Retinal pigment epithelial cell (primary cell): ENCODE measurements at places on chromosomes 12 and 14.

DNA sequence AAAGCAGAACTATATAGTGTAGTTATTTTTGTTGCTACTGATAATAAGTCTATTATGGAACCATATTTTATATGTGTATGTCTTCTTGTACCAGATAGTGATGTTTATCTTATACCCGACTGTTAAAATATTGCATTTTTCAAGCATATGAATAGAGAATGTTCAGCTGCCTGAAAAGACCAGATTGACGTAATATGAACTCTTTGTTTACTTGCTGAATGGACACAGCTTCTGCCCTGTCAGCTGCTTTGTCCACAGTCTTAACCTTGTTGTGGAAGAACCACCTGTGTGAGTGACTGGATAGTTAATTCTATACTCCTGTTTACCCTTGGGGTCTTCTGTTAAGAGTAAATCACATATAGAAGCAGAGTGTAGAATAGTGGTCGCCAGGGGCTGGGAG, 109.3 kb downstream of the LGR5 start:
- DNase-seq = no peak

- DNase-seq = no peak
Observed at GRCh38 chr12:45701296-45701695, 28.2 kb upstream of the ARID2 start.

GRCh38 chr12:57372233-57372632, 58.6 kb downstream of the R3HDM2 start:
- no peak for DNase-seq

- DNase-seq = no peak
Observed at GRCh38 chr12:49895773-49896172, 7.9 kb downstream of the FAIM2 start.

- no peak for DNase-seq
Observed at GRCh38 chr12:129486931-129487330, 416.9 kb downstream of the TMEM132D start.

DNA sequence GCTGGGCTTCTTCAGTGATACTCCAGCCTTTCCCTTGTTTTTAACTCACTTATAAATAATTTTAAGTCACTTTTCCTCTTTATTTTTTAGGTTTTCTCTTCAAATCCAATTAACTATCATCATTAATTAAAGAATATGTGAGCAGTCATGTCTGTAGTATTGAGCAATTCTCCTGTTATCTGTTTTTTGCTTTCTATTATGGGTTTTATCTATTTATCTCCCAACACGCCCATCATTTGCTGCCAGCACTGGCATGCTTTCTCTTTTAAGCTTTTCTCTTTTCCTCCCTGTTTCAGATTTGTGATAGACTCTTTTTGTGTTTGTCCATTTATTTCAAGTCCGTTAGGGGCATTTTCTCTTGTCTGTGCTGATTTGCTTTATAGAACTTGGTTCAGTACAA, 72.3 kb downstream of the CRADD start:
- no peak for DNase-seq

GRCh38 chr12:57377103-57377840, 53.6 kb downstream of the R3HDM2 start:
- DNase-seq = no peak

DNA sequence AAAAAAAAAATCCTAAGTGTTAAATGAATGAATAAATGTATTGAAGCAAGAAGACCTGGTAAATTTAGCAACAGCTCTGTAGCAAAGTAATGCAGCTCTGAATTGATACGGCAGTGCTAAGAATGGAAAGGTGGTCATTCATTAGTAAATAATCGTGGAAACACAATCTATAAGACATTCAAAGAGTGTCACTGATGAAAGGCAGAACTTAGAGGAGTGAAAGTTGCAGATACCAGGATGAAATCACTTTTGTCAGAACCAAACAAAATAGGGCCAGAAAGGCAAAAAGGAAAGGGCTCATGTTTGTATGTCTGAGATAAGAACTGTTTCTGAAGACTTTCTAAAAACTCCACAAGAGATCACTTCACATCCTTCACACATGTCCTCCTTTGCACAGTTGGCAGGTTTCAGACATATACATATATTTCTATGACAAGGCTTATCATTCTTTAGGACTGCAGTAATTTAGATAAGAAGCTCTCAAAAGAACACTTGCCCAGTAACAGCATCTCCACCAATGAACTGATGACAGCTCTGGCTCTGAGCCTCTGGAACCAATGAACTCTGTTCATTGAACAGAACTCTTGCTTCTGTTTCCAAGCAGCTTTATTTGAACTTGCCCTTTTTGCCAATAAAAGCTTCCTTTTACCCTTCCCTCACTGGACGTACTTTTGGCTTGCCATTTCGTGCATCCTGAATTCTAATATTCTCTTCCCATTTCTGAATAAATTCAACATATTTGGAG, 4.2 kb upstream of the LRR1 start:
- peak; percentile 75 for DNase-seq

GRCh38 chr12:111451232-111451631, 45.5 kb downstream of the SH2B3 start:
- no peak for DNase-seq

- DNase-seq = no peak
Observed at GRCh38 chr12:21451529-21451928, 14.1 kb downstream of the PYROXD1 start.

GRCh38 chr12:119678459-119678858, 10.5 kb downstream of the PRKAB1 start:
- DNase-seq = no peak

DNA sequence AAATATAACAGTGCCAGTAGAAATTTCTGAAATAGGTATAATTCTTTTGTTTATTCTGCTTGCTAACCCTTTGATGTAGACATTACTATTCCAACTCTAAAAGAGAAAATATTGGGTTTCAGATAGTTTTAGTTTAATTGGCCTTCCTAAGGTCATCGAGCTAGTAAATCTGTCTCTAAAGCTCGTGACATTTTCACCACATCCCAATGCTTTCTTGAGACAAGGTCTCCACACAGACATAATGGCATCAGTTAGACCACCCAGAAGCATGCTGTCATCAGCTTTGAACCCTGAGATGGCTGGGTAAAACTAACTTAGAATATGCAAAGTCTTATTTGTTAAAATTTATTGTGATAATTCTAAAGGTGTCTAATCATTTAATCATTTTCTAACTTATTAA, 52.0 kb downstream of the PIK3C2G start:
- DNase-seq = no peak

DNA sequence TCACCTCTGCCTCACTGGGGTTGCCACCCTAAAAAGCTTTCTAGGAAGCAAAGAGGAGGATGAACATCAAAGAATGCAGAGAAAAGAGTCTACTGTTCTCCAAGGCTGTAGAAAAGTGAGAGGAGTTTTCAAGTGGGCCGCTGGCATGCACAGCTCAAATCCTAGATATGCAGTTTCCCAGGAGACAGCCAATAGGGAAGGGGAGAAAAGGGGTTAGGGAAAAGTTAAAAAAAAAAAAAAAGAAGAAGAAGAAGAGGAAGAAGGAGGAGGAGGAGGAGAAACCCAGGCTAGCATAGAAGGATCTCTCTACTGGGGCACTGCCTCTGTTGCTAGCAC, 682 bp downstream of the BATF start:
- DNase-seq = no peak

DNA sequence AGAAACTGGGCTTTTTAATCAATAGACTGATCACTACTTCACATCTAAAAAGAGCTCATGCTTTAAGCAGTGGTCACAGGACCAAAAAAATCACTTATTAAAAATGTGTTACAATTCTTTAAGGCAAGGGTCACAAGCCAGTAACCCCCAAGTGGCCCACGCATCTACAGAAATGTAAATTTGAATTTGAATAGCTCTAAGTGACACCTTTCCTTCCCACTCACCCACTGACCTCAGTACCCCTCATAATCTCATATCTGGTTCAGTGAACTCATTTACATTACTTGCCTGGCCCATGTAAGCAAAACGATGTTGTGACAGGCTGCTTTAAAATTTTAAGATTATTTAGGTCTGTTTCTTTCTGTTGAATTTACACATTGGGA, 27.4 kb downstream of the NELL2 start:
- DNase-seq = no peak

DNA sequence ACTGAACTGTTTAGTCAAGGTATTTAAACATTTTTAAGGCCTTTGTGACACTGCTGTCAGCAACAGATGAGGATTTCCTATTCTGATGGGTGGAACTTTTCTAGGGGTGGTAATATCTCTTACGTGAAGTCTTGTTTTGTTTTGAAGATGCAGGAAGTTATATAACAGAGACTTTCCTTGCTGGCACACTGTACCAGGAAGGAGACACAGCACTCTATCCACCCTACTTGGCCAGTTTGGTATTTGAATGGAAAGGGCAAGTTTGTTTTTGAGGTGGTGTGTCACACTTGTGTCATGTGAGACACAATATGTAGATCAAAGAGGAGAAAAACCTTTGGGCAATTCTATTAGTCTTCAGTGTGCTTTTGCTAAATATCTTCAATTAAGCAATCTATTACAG, 51.6 kb upstream of the SRP54 start:
- DNase-seq = no peak

DNA sequence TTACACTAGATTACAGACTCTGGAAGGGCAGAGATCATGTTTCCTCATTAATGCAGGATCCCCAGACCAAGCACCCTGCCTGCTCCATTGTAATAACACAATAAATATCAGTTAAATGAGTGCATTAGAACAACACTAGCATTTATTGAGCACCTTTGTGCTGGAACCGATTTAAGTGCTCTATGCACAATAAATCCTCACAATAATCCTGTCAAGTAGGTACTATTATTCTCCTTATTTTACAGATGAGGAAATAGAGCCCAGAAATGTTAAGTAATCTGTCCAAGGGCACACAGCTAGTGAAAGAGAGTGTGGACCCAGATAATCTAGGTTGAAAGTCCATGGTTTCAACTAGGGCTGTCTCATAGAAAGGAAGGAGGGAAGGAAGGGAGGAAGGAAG, 69.8 kb downstream of the MAP1LC3B2 start:
- no peak for DNase-seq

- DNase-seq = no peak
Observed at GRCh38 chr12:14393751-14394150, 28.3 kb downstream of the ATF7IP start.

DNA sequence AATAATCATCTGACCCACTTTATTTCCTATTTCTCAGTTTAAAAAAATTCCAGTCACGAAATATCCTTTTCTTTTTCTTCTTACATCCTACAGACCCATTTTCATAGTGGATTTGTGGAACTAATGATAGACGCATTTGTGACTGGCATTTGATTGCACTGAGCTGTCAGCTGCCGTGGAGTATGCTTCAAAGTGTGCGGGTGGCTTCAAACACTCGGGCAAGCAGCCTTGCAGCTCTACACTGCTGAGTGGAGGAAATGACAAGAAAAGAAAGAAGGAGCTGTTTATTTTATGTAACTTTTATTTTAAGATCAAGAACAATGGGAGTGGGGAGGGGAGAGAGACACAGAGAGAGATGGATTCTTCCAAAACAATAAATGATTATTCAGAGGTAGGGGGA, 112.8 kb upstream of the NAP1L1 start:
- DNase-seq = no peak
